Activated naive CD8-positive, alpha-beta T cell treated with anti-CD3 and anti-CD28 coated beads, Interleukin-2, amount 50 U/mL, for 24 hours (primary cell): ENCODE measurements at places on chromosomes 2 and 18.

GRCh38 chr2:187586011-187586641, 31.9 kb upstream of the TFPI start:
- DNase-seq: no peak

GRCh38 chr2:189086710-189087109, 92.9 kb downstream of the COL5A2 start:
- DNase-seq: no peak

- no peak for DNase-seq
These were observed 219.3 kb upstream of the OSR1 start for GRCh38 chr2:19577723-19578122.

- no peak for DNase-seq
These were observed 3.2 kb upstream of the MGAT4A start for GRCh38 chr2:98734162-98734561.

DNA sequence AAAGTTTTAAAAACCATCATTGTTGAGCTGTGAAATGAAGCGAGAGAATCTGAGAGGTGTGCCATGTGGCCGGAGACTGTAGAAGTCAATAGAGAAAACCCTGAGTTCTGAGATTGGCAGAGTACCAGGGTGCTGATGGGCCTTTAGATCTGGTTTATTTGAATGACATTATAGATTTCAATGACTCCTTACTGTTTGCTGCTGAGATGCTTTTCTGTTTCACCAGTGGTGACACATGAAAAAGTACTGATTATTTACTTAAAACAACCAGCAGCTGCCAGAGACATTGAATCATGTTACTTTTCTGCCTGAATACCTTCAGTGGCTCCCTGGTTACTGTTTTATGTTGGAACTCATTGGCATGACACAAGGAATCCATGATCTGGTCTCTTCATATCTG, 602.7 kb upstream of the ZNF804A start:
- no peak for DNase-seq

GRCh38 chr2:161780881-161781280, 156.7 kb downstream of the SLC4A10 start:
- no peak for DNase-seq

- peak; percentile 42 for DNase-seq
These were observed 83.4 kb upstream of the RTN4 start for GRCh38 chr2:55133467-55134315.

DNA sequence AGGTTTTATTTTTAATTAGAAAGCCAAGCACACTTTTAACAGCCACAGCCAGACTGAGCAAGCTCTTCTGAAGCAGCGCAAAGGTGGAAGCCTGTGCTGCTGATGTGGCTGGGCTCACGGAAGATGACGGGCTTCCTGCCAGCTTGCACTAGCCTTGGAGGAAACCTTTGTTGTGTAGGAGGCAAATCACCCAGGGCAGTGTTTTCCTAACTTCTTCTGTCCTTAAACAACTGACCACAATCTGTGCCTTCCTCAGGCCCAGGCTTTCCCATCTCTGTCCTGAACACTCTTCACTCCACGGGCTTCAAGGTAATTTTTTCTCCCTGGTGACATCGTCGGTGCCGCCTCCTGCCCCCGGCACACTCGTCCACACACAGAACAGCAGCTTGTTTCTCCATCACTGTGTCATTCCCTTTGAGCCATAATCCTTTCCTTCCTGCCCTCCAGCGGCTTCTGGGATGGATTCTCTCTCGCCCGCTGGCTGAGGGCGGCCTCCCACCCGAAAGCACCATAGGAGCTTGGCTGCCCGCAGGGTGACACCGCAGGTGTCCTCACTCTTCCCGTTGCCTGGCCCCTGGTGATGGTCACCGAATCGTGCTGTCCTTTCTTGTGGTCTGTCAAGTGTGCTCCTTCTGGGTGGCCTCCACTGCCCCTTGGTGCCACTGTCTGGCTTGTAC, 31.1 kb upstream of the INHBB start:
- no peak for DNase-seq

- no peak for DNase-seq
These were observed 52.1 kb downstream of the SLC4A3 start for GRCh38 chr2:219679571-219679970.

DNA sequence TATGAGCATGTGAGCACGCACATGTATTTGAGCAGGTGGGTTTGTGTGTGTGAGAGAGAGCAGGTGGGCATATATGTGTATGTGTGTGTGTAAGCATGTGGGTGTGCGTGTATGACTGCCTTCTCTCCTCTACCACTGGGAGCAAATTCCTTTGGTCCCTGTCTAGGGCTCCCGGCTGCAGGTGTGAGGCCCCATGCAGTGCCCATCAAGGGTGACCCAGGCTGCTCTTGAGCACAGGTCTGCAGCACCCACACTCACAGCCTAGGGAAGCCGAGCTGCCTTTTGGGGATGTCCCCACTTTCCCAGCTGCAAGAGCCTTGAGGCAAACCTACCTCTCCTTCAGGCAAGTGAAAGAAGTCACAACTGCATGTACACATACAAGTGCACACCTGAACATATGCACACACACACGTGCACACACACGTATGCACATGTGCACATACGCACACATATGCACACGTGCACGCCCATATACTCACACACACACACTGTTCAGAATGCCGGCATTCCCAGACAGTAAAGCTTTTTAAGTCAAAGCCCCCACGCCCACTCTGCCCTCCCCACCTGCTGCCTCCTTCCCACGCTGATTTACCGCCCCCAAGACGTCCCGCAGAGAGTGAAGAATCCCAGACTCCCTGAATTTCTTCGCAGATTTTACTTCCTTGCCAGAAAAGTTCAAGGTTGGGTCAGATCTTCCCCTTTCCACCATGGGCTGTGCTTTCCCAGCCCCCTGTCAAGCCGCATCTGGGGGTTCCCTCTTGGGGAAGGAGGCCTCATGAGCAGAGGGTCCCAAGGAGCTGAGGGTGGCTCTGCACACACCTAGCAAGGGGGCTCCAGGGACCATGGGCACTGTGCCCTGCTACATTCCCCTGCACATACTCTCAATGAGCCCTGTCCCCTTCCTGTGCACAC, 170.6 kb downstream of the TWIST2 start:
- no peak for DNase-seq

DNA sequence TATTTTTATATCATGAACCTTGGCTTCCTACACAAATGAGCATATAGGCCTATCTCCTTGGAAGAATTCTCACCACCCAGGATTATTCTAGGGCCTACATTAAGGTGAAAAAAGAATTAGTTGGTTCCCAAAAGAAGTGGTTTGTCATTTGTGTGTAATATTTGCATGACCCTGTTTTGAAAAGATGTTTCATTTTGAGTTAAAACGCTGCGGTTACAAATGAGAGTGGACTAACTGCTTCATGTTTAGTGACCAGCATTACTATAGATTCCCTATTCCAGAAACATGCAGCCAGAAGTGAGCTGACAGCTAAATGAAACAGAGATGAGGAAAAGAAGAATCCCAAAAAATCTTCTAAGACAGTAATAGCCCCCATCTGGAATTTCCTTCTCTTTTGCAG, 44.1 kb upstream of the TMEM178A start:
- no peak for DNase-seq

DNA sequence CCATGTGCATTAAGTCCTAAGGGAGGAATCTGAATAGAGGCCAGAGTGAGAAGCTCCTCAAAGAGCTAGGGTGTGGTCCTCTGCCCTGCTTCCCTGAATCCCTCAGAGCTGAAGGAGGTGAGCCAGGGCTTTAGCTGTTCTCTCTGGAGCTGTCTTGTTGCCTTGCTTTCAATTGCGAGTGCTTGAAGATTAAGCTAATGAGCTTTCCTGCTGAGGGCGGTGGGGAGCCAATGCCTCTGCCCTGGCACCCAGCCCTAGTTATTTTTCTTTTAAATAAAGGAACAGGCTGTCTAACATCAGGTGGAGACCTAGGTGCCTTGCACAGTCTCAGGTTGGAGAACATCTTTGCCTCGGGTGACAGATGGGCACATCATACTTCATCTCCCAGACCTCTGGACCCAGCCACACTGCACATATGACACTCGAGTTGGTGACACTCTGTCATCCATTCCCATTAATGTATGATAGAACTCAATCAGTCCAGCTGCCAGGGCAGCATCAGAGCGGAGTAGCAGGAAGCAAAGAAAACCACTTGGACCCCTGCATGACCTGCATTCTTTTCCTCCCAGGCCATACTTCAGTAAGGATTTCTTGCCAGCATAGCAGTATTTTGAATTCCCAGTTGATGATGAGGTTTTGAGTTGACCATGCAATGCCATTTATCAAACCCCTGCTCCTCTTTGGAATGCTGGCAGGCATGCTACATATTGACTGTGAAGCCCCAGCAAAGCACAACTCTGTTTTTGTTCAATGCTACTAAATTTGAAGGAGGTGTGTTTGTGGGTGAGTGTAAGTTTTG, 292.7 kb downstream of the RNF144A start:
- DNase-seq: no peak

GRCh38 chr18:23580677-23581367, 5.5 kb downstream of the NPC1 start:
- DNase-seq: no peak

- no peak for DNase-seq
These were observed 184.6 kb upstream of the OSR1 start for GRCh38 chr2:19542796-19543662.

DNA sequence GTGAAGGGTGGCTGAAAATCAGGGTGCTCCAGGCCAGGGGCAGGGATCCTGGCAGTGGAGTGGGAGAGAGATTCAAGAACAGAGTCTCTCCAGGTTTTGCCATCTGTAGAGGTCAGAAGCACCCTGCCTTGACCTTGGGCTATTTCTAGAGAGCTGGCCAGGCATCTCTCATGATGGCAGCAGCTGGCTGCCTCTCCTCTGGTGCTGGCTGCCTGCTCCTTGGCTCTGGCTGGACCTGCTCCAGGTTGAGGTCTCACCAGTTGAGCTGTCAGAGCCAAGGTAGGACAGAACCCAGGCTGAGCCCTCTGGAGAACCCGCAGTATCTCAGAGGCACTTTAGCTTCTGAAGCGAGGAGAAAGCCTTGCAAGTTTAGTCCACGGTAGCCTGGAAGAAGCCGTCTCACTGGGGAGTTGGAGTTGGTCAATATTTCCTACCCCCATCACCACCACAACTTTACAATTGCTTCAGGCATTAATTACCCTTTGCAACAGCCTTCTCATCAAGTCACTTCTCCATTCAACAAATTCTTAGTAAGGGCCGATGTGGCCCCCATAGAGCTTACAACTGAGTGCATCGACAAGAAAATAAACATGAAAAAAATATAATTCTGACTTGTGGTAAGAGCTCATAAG, 25.6 kb downstream of the GNLY start:
- DNase-seq: no peak

GRCh38 chr2:119304847-119305246, 61.8 kb downstream of the C2orf76 start:
- no peak for DNase-seq

DNA sequence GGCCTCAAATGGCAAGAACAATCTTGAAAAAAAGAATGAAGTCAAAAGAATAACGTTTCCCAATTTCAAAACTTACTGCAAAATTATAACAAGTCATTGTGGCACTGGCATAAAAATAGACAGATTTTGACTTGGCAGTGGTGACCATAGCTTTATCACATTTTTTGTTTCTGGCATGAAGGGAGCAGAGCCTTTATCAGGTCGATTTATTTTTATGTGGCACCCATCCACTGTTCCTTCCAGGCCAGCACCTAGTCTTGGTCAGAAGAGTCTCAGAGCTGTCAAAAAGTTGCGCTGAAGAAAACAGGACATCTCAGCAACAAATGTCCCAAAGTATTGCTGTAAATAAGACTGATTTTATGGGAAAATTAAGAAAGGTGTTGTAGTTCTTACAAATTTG, 92.4 kb downstream of the TRABD2A start:
- no peak for DNase-seq

- DNase-seq: no peak
These were observed 175.0 kb downstream of the L3MBTL4 start for GRCh38 chr18:6239716-6240115.

- no peak for DNase-seq
These were observed 167.5 kb upstream of the ITGA4 start for GRCh38 chr2:181289698-181290097.

DNA sequence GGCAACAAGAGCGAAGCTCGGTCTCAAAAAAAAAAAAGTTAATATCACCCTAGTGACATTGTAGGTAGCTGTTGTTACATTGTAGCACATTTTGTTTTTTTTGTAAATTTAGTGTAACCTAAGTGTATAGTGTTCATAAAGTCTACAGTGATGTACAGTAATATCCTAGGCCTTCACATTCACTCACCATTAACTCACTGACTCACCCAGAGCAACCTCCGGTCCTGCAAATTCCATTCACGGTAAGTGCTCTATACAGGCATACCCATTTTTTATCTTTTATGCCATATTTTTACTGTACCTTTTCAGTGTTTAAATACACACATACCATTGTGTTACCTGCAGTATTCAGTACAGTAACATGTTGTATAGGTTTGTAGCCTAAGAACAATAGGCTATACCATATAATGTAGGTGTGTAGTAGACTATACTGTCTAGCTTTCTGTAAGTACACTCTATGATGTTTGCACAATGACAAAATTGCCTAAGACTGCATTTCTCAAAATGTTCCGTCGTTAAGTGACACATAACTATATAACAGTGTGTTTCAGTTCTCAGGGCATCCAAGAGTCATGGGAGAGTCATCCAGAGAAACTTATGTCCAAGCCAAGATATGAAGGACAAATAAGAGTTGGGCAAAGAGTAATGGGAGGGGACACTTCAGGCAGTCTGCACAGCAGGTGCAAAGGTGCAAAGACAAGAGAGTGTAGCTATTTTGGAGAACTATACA, 68.4 kb downstream of the TANK start:
- DNase-seq: no peak

DNA sequence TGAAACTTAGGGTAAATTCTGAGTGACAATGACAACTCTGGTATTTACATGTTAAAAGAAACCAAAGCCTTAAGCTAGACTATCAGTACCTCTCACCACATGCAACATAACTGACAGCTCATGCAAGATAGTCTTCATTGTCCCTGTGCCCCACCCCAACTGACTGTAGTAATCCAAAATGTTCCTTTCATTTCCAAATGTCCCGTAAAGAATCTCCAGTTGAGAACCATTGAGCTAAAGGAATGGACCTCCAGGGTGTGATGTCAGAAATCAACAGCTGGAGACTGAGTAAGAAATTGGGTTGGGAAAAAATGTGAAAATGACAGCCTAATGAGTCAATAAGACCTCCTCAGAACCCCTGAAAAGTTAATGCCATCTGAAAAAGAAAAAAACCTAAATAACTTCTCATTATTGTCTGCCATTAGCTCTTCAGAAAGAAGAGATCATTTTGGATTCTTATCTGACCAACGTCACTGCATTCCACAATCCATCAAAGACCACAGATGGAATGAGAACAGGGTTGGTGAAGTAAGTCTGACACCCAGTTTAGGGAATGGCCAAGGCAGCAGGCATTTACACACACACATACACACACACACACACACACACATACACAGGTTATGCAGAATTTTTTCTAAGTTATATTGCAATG, 51.7 kb upstream of the ACVR2A start:
- DNase-seq: no peak
